ENCODE measurements at places on chromosomes 16 and 17.

GRCh38 chr16:87551487-87551886 is 50.8 kb upstream of the JPH3 start:
- DNase-seq = no peak

- DNase-seq = peak; percentile 86
Measured at GRCh38 chr17:56808503-56808902, 25.2 kb downstream of the C17orf67 start.

GRCh38 chr17:35214631-35215273 is 20.6 kb upstream of the SLC35G3 start:
- no peak for DNase-seq

DNA sequence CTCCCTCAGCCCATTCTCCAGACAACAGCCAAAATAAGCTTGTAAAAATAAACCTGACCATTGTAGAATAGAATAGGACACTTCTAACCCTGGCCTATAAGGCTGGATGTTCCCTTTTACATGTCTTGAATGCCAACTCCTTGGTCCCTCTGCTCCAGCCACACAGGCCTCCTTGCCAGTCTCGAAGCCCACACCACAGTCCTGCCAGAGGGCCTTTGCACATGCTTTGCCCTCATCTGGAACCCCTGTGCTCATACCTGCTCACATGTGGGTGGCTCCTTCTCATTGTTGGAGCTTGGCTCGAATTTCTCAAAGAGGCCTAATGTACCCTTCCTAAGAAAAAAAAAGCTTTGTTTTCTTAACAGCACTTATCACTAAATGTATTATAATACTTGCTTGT is 5.4 kb upstream of the SLC12A3 start:
- no peak for DNase-seq

GRCh38 chr16:89547860-89548259 is 12.6 kb upstream of the RPL13 start:
- DNase-seq = no peak

DNA sequence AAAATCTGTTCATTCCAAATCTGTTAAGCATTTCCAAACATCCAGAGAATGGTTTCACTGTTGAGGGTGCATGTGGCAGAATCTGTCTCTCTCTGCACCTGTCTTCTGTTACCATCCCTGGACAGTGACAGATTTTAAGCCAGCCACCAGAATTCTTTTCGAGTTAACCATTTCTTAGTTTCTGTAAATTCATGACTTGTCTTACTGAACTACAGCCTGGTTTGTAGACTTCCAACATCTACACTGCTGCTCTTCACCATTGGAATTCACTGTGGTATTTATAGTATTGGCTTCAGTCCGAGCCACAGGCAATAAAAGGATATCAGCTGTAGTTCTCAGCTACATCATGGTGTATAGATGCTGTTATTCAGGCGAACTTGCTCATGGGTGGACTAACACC is 47.6 kb downstream of the GOSR1 start:
- DNase-seq = peak; percentile 25

DNA sequence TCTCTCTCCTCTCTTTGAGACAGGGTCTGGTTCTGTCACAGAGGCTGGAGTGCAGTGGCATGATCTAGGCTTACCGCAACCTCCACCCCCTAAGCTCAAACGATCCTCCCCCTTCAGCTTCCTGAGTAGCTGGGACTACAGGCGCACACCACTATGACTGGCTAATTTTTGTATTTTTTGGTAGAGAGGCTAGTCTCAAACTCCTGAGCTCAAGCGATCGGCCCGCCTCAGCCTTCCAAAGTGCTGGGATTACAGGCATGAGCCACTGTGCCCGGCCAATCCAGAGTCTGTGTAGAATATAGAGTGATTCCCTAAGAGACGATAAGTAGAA is 65.8 kb upstream of the RPH3AL start:
- no peak for DNase-seq

DNA sequence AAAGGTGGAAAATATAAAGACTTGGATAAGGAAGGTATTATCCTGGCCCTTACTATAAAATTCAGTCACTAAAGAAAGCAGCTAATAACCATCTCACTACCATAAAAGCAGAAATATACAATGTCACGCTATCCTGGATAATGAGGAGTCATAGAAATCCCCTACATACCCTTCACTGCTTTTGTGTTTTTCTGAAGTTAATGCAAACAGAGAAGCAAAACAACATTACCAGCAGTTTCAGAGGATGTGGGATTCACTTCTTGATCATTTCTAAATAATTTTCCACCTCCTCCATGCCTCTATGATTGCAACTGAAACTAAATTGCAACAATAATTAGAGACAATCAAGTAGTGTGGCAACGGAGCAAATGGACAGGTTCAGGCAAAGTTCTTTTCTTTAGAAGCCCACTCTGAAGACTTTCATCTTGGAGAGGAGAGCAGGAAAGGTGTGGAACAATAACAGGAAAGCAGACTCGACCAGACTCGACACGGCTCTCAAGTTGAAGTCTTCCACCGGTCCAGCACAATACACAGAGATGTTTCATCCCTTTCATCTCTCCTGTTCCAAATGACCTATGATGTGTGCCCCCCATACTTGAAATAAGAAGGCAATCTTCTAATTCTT is 10.2 kb downstream of the CYTH1 start:
- DNase-seq = no peak

- DNase-seq = no peak
Measured at GRCh38 chr17:56111706-56112485, 41.4 kb upstream of the ANKFN1 start.

DNA sequence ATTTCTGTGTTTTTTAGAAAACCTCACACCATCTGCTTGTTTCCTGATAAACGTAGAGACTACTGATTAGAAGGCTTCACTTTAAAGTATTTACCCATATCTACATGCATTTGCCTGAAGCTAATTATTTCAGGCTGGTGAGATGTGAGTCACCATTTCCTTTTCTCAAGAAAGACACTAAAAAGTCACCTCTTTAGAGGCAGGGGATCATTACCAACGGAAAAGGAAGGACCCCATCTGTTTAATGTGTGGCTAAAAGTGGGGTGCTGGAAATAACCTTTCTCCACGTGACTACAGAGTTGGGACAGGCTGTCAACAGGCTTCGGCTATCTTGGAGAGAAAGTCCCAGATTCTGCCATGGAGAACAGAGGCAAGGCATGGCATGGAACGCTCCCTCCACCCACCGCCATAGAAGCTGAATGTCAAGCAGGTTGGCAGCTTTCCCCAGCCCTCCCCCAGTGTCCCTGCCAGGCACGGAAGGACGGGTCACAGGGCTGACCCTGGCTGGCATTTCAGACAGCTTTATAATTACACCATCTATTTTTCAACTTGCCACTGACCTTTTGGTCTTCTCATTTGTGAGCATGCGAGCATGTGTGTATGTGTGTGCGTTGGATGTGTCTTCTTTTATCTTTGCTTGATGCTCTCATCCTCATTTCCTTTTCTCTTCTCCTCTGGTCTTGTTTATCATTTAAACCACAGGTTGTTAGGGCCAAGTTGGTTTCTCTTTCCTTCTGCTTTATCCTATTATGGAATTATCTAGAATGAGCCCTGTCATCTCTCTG is 157.0 kb downstream of the CPPED1 start:
- DNase-seq = no peak

GRCh38 chr16:17460890-17461289 is 9.9 kb downstream of the XYLT1 start:
- DNase-seq = no peak

- DNase-seq = no peak
Measured at GRCh38 chr17:69401251-69401650, 13.2 kb upstream of the MAP2K6 start.

- no peak for DNase-seq
Measured at GRCh38 chr17:2442166-2442565, 41.3 kb upstream of the MNT start.

GRCh38 chr17:27343977-27344607 is 50.2 kb downstream of the WSB1 start:
- no peak for DNase-seq

GRCh38 chr16:76653390-76654026 is 376.3 kb downstream of the CNTNAP4 start:
- DNase-seq = no peak

- DNase-seq = no peak
Measured at GRCh38 chr17:8225813-8226535, 15.6 kb upstream of the AURKB start.

GRCh38 chr17:44543213-44543904 is 13.9 kb upstream of the FZD2 start:
- no peak for DNase-seq

- no peak for DNase-seq
Measured at GRCh38 chr16:17130733-17131132, 340.0 kb downstream of the XYLT1 start.

- no peak for DNase-seq
Measured at GRCh38 chr16:59604354-59604753, 870.2 kb upstream of the GOT2 start.

DNA sequence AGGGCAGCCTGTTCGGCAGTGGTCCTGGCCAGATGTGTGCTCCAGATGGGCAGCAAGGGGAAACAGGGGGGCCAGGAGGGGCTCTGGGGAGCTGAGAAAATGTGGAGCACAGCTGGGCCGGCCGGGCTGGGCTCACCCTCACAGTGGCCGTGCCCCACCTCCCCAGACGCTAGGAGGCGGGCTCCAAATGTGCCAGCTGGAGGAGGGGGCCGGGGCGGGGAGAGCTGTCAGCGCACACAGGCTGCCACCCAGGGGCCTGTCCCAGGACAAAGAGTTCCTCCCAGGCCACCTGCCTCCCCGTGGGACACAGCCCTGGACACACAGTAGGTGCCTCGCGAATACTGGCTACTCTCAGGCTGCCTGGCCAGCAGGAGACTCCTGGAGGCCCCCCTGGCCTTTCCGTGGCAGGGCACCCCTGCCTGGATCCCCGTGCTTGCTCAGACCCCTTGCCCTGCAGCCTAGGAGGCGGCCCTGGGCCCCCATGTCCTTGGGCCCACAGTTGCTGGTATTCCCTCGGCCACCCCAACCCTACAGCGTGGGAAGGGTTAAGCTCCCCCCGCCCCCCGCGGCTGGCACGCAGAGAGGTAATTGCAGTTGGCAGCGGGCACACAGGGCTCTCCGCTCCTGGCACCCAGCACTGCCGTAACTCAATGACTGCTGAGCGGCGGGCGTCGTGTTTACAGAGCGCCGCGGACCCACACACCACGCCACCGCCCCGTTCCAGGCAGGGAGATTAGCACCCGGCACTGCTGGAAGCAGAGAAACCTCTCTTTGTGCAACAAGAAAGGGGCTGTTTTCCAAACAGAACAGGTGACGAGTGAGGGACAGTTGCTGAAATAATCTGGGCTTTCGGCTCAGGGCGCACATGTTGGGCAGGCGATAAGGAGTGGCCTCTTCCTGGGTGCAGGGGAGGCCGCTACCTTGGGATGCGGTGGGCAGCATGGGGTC is 32.2 kb downstream of the BAHCC1 start:
- peak; percentile 52 for DNase-seq

DNA sequence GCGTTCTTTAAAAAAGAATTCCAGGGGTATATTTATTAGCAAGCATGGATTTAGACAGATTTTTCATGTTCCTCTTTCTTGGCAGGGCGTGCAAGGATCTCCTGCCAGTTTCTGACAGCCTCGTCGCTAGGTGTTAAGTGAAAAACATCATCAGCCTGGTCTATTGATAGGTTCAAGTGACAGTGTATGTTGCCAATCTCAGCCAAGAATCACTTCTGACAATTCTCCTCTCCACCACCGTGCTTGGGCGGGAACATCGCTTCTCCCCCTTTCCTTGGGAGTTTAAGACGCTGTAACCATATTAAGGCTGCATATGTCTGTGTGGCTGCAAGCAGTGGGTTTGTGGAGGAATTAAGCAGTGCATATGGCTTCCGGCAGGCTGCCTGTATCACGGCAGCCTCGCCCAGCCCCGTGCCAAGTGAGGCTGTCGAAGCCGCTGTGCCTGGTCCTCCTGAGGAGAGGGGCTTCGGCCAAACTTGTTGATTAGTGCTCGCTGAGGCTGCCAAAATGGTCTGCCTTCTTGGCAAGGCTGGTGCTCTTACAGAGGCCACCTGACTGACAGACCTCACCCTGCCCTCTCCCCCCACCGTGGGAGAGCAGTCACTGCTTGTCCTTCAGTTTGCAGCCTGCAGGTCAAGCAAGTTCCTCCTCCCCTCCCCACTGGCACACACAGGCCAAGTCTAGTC is 132.2 kb upstream of the MPHOSPH6 start:
- DNase-seq = no peak

GRCh38 chr17:40032322-40033320 is 17.4 kb downstream of the CSF3 start:
- no peak for DNase-seq

DNA sequence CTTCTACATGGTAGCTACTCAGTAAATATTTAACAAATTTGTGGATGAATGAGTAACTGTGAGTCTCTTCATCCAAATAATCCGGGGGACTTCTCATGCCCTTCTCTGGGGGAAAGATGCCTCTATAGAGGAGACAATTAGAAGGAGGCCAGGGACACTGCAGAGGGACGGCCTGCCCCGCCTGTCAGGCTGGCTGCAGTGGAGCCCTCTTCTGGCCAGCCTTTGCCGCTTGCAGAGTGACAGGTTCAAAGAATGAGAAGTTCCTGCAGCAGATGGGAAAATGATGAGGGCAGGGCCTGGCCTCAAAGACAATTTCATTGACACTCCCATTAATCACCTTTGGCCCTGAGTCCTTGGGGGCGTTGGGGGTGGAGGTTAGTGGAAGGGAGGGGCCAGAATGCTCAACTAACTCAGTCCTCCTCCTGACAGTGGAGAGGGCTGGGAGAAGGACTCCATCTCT is 339.0 kb downstream of the MAF start:
- DNase-seq = no peak

DNA sequence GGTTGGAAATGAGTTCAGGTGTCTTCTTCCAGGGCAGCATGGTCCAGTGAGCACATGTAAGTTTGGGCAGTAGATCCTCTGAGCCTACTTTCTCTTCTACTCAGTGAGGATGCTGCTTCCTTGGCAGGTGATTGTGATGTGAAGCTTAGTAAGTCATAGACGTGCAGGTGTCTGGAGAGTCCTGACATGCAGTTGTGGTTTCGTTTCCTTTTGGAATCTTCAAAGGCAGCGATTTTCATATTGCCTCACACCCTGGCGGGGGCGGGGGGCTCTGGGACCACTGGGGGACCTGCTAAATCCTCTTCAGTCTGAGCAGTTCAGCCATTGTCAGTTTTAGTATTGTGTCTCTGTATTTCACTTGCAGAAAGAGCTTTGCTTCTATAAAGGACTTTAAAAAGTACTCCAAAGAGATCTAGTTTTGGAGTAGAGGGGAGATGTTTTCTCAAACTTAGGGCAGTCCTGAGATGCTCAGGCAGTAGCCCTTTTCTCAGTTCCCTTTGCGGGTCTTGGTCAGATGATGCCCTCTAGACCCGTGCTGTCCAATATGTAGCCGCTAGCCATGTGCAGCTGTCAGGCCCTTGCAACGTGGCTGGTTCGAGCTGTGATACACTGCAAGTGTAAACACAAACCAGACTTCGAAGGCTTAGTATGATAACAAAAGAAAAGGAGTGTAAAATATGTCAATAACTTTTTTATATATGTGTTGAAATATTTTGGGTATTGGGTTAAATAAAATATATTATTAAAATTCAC is 4.0 kb upstream of the CDK5R1 start:
- no peak for DNase-seq

- no peak for DNase-seq
Measured at GRCh38 chr16:11129378-11129781, 126.6 kb downstream of the SOCS1 start.

Measured in prostate gland (tissue), 2 donors.